Liver (tissue), 10 donors: ENCODE measurements at places on chromosomes 5 and 9. TPM values are rescaled to one million over a fixed set of nuclear protein-coding genes. Genes with fewer than 3 reads are reported as not detected.

Gene TAF11L5
- total RNA-seq = not detected

Gene LCN10
- 0.14 TPM for total RNA-seq

Gene FBP2
- not detected for total RNA-seq

Gene IRX2
- total RNA-seq = not detected

DNA sequence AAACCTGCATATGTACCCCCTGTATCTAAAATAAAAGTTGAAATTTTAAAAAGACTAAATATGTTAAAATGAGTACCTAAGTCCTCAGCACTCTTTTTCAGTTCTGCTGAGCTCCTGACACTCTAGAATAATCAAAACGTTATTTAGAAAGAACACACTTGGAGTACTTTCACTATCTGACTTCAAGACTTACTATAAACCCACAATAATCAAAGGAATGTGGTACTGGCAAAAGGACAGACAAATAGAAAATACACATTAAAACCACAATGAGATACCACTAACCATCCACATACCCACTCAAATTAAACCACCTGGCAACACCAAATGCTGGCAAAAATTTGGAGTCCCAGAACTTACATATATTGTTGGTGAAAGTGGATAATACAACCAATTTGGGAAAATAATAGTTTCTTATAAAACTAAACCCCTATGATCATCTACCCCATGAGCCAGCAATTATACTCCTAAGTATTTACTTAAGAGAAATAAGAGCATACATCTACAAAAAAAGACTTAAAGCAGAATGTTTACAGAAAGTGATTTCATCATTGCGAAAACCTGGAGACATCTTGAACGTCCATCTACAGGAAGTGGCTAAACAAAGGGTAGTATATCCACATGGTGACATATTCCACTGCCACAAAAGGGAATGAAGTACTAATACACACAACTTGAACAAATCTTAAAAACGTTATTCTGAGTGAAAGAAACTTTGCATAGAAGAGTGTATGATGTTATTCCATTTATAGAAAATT lies 12.8 kb upstream of the PRSS3 start:
- H3K4me1 ChIP-seq = no peaks in the 10 kb centered on the region
- no peak for DNase-seq
- no peaks in the 10 kb centered on the region for H3K36me3 ChIP-seq
- H3K27me3 ChIP-seq = no peaks in the 10 kb centered on the region
- H3K27ac ChIP-seq = no peak overlapping the region

GRCh38 chr5:154673506-154673905 lies 81.7 kb upstream of the LARP1 start:
- no peaks in the 10 kb centered on the region for H3K27me3 ChIP-seq
- H3K4me1 ChIP-seq = no peaks in the 10 kb centered on the region
- H3K4me3 ChIP-seq = no peak overlapping the region
- no peaks in the 10 kb centered on the region for H3K36me3 ChIP-seq

- DNase-seq = no peak
- no peak overlapping the region for H3K4me3 ChIP-seq
- no peaks in the 10 kb centered on the region for H3K36me3 ChIP-seq
- no peaks in the 10 kb centered on the region for H3K27me3 ChIP-seq
- no peak overlapping the region for H3K27ac ChIP-seq
Observed at GRCh38 chr9:68825762-68826472, 120.9 kb downstream of the PIP5K1B start.

DNA sequence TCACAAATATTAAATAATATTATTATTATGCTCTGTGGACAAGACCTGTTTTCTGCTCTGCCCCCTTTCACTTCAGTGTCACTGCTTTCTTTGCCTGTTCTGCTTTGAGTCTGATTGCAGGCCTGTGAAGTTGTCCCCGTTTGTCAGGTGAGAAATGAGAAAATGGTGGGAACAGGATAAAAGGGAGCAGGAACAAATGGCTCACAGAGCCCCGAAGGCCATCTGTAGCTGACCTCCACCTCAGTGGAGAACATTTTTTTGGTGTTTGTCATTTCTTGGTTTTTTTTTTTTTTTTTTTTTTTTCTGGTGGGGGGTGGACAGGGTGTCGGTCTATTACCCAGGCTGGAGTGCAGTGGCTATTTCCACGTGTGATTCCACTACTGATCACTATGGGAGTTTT lies 13.2 kb upstream of the S100Z start:
- H3K27me3 ChIP-seq = no peaks in the 10 kb centered on the region
- H3K4me1 ChIP-seq = no peaks in the 10 kb centered on the region
- no peak overlapping the region for H3K27ac ChIP-seq
- no peak overlapping the region for H3K4me3 ChIP-seq
- DNase-seq = no peak

GRCh38 chr9:78397454-78397853 lies 100.5 kb downstream of the PSAT1 start:
- no peaks in the 10 kb centered on the region for H3K4me1 ChIP-seq
- DNase-seq = no peak
- no peaks in the 10 kb centered on the region for H3K36me3 ChIP-seq

DNA sequence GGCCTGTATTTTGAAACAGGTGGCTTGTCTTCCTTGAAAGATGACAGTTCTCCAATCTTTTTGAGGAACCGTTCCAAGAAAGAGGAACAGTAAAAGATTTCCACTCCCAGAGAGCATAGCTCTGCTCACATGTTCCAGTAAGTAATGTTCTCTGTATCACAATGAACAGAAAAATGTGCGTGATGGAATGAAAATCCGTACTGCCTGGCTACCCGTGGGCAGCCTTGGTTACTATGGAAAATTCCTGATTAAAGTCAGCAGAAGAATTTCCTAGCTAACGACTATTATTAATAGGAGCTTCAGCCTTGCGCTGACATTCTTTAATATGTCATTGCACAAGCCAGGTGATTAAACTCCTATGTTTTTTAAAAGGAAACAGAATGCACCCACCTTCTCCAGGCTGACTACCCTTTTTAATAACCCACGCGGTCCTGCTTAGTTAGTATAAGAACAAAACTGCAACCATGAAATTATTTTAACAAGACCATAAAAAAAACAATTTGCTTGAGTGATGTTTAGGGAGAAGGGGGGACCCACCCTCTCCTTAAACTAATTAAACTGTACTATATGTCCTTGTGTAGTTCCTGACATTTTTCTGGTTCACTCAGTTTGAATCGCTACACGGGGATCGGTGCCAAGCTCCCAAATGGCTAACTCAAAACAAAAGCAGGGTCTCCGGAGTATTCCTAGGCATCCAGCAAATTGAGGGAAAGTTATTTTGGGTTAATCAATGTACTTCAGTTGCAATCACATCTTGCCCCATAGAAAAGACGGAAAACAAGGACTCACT lies 54.8 kb upstream of the CPEB4 start:
- no peak overlapping the region for H3K27ac ChIP-seq
- no peaks in the 10 kb centered on the region for H3K27me3 ChIP-seq
- no peak overlapping the region for H3K4me3 ChIP-seq
- no peak for DNase-seq
- H3K36me3 ChIP-seq = no peaks in the 10 kb centered on the region

DNA sequence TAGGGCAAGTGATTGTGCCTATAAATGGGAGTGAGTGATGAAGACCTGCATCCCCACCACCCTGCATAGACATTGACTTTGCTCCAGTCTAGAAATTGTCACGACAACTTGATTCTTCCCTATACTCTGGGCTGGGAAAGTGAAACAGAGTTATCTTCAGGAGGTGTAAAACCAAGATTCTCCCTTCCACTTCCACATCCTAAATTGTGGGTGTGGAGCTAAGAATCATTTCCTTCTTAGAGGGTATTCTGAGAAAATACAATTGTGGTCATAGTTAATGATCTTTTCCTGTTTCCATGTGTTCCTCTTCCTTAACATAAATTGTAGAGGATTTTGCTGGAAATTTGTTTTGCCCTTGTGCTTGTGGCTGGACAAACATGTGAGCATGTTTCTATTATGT lies 96.8 kb upstream of the PJA2 start:
- no peaks in the 10 kb centered on the region for H3K36me3 ChIP-seq
- no peaks in the 10 kb centered on the region for H3K4me1 ChIP-seq
- no peak overlapping the region for H3K27ac ChIP-seq
- H3K4me3 ChIP-seq = no peak overlapping the region

GRCh38 chr5:717143-717542 lies 24.0 kb upstream of the TPPP start:
- H3K36me3 ChIP-seq = no peaks in the 10 kb centered on the region
- H3K27me3 ChIP-seq = no peaks in the 10 kb centered on the region
- DNase-seq = no peak
- H3K4me1 ChIP-seq = peaks cover 13% of the 10 kb centered on the region
- peak overlapping the region; percentile 65 for H3K27ac ChIP-seq
